Activated CD4-positive, CD25-positive, alpha-beta regulatory T cell treated with anti-CD3 and anti-CD28 coated beads, Interleukin-2, amount 50 U/mL, for 72 hours (primary cell): ENCODE measurements at places on chromosomes 5 and 9.

GRCh38 chr9:110065532-110065931, 142.4 kb downstream of the C9orf152 start:
- no peak for DNase-seq

DNA sequence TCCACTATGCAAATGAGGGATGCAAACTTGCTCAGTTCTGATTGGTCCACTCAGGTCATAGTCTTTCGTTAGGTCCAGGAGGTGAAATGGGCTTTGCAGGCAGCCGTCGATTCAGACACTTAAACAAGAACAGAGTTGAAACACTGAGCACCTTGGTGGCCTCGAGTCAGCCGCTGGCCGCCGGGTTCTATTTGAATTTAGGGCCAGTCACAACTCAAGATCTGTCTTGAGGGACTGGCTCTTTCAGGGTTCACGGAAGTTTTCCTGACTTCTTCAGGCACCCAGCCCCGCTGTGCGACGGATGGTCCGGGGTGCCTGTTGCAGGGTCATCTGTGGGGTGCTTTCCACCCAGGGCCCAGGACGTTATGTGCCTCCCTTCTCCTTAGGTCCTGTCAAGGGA, 412.8 kb upstream of the IRX4 start:
- DNase-seq: no peak

DNA sequence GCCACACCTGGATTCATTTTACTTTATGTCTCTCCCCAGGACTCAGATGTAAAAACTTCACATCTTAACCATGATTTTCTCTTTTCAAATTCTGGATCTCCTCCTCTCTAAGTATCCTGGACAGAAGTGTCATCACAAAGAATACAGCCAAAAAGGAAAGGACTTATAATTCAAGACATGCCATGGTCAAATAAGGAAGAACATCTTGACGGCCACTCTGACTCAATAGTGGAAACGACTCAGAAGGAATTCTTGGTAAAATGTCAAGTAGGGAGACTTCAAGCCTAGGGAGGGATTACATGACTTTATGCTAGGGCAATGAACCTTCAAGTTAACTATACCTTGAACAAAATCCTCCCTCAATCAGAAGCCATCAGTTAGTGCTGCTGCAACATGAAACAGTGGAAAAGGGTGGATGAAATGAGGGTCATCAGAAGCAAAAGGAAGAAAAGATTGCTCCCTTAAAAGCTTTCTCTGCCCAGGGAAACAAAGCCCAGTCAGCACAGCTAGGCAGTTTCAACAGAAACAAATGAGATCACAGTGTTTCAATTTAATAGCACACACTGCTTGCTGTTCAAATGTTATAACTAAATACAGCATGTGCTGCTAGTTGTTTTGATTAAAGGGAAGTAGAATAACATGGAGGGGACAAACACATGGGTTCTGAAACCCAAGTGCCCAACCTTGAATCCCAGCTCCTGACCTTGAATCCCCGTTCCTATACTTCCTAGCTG, 101.4 kb downstream of the LPAR1 start:
- DNase-seq: no peak

DNA sequence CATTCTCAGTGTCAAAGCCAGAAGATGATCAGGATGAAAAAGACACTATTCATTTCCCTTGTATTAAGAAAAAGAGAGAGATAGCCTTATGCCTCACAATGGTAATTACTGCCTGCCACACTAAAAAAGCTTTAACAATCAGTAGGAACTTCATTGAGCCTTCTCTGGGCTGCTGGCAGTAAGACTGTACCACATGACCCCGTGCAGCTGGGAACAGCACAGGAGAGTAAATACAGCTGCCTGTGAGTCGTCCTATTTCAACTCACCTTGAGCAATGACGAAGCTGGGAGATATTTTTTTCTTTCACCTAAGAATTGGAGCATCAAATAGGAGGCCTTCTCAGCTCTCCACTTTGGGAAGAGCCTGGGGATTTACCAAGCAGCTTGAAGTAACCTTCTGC, 316.3 kb downstream of the GABRB2 start:
- no peak for DNase-seq

GRCh38 chr5:17129093-17129849, 88.2 kb upstream of the BASP1 start:
- no peak for DNase-seq

GRCh38 chr5:132087176-132087575, 13.6 kb downstream of the CSF2 start:
- no peak for DNase-seq

DNA sequence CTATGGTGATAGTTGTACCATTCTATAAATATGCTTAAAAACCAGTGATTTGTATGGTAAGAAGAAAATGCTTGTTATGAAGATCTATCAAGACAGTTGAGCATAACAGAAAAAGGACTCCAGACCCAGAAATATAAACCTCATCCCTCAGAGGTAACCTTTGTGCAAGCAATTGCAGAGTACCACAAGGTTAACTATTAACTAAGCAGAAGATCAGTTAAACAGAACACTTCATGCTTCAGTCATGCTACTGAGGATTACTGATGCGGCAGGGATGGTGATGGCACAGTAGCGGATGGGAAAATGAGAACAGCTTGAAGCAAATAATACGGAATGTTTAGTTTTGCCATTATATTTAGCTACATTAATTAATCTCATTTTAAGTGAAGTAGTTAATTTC, 45.5 kb downstream of the IARS1 start:
- no peak for DNase-seq

DNA sequence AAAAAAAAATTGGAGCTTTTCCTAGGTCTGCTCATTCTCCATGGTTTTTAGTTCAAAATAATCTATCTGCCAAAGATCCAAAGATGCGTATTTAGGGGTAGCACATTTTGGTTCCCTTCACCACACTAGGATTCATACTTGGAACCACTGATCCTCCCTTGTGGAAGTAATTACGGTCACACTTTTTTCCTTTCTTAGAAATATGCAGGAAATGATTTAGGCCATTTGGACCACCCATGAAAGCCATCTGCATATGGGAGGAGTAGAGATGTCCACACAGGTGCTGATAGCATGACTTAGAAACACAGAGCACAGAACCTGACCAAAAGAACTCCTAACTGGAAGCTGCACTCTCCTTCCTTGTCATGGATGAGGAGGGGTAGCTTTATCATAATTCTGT, 105.9 kb upstream of the RAI14 start:
- DNase-seq: no peak

- no peak for DNase-seq
These were observed 100.3 kb downstream of the MUSK start for GRCh38 chr9:110768886-110769285.

DNA sequence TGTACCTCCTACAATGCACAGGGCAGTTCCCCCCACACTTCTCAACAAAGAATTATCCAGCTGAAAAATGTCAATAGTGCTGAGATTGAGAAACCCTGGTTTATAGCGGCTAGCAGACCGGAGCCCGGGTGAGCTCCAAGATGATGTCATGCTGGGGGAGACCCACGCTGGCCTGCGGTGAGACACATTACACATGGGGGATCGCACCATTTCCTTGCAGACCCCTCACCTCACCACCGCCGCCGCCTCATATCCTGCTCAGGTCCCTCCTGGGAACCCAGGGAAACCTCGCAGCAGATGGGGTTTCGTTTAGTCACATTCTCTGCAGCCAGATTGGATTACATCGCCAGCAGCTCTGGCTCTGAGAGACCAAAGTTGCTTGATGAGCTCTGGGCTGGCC, 14.7 kb upstream of the TNC start:
- no peak for DNase-seq

DNA sequence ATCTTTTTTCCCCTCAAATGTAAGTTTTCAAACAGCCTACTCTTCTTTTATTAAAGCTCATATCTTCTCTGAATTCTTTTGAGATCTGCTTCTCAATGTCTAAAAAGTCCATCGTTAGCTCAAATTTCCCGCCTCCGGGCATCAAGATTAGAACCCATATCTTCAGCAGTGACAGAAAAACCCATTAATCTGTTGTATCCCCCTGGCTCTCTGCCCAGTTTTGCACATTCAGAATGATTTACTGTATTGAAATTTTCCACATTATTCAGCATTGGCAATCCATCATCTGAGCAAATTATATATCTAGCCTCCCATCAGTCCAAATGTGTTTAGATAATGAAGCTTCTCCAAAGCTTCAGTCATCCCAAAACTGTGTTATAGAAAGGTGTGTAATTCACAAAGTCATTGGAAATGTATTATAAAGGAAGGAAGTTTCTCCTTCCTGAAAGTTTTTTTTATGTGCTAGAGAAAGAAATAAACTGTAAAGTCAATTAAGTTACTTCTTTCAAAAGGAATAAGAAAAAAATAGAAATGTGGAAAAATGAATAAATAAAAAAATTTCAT, 849.9 kb downstream of the MAT2B start:
- DNase-seq: no peak

GRCh38 chr9:38061326-38061977, 7.6 kb downstream of the SHB start:
- no peak for DNase-seq
